ENCODE measurements at places on chromosomes 1 and 21.

DNA sequence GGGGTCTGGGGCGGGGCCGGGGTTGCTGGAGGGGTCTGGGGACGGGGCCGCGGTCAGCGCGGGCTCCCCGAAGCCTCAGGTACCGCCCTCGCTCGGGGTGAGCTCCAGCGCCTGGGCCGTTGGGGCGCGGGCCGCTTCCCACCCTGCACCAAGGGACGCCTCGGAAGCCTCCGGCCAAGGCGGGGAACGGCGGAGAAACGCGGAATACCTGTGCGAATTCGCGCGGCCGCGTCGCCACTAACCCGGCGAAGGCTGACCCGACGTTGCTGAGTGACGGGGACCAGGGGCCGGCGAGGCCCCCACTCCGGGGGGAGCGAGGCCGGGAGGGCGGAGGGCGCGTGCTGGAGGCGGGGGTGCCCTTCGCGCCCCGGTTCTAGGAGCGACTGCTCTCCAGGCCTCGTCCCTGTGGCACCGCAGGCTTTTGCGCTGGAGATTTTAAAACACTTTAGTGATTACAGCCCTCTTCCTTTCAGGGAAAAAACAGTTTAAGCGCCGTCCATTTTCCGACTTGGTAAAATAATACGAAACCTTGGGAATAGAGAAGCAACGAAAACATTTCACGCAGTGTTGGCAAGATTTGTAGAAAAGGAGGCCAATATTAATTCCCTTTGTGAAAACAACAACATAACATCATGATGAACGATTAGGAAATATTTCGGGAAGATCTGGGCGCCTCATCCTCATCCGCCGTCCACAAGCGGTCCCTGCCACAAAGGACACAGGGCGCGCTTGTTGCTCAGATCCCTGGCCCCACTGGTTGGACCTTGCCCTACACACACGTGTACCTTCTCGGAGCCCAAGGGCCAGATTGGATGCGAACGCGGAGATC, 971 bp upstream of the GNG4 start:
- no peak for DNase-seq

DNA sequence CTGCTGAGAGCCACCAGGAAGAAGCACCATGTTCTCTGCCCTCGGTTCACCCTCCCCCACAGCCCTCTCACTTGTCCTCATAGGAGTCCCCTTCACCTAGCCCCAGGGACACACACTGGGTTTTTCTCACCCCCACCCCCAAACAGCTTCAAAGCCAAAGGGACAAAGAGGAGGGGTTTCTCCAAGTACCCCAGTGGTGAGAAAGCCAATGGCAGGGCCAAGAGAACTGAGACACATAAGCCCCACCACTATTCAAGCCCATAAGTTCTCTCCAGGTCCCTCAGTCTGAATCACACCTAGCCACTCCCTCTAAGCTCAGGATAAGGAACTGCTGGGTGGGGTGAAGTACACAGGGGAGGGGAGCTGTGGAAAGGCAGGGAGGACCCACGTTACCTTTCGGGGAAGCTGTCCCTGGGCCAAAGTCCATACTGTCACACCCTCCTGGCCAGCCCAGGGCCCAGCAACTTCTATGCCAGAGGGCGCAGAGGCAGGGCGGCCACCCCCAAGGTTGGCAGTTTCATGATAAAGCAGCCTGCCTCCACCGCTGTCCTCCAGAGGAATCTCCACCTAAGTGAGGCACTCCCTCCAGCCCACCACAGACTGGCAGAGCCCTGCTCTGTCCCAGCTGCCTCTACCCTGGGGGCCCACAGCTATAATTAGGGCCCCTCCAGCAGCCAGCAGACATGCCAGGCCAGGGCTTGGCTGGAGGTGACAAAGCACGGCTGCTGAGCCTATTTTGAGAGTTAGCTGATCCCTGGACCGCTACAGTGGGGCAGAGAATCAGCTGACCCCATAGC, 39.0 kb upstream of the PPP1R15B start:
- DNase-seq = peak; percentile 63

- no peak for DNase-seq
Observed at GRCh38 chr1:225280563-225280962, 147.3 kb downstream of the LBR start.

- no peak for DNase-seq
Observed at GRCh38 chr1:11456965-11457364, 22.0 kb upstream of the DISP3 start.

DNA sequence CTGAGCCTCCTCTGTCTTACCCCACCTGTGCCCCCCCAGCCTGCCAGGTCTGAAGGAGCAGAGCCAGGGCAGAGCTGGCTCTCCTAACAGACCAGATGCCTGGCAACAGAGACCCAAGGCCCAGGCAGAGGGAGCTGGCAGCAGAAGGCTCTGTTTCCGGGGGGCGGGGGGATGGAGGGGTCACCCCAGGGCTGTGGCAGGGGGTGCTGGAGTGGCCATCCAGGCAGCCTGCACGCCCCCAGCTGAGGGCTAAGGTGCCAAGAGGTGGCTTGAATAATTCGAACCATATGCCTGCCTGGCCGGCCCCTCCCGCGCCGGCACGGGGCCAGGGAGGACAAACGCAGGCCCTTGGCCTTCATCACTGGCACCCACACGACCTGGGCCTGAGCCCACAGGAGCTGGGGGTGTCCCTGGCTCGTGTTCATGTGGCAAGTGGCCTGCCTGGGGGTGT, 16.0 kb upstream of the PLEKHG5 start:
- no peak for DNase-seq

DNA sequence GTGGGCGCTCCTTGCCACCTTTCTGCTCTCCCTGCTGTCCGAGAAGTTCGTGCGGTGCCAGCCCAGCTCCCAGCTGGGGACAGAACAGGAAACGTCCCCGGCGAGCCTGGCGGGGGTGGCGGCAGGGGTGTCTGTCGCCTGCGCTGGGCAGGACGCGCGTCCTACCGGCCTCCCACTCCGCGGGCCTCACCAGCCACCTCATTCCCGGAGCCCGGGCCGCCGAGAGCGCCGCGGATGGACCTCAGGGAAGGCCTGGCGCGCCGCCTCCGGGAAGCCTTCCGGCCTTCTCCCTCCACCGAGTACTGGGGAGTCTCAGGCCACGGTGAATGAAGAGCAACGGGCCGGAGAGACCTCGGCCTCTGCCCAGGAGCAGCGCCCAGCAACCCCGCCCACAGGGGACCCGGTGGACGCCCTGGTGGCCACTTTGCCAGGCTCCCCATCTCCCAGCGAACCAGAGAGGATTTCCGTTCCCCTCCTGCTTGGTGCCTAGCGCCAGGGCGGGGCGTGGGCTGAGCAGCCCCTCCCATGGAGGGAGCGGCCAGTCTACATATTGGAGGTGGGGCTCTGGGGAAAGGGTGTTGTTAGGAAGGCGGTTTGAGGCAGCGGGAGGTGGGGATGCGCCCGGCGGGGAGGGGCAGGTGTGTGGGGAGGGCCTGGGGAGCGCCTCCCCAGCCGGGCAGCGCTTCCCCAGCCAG, 9.5 kb upstream of the TNFRSF14 start:
- peak; percentile 85 for DNase-seq

GRCh38 chr1:165454091-165454610, 9.2 kb upstream of the RXRG start:
- DNase-seq = no peak

GRCh38 chr1:197958438-197959305, 41.5 kb downstream of the LHX9 start:
- DNase-seq = no peak

- DNase-seq = no peak
Observed at GRCh38 chr1:167252986-167253385, 32.3 kb downstream of the POU2F1 start.

- DNase-seq = no peak
Observed at GRCh38 chr1:26696654-26697430, 1.0 kb downstream of the ARID1A start.

DNA sequence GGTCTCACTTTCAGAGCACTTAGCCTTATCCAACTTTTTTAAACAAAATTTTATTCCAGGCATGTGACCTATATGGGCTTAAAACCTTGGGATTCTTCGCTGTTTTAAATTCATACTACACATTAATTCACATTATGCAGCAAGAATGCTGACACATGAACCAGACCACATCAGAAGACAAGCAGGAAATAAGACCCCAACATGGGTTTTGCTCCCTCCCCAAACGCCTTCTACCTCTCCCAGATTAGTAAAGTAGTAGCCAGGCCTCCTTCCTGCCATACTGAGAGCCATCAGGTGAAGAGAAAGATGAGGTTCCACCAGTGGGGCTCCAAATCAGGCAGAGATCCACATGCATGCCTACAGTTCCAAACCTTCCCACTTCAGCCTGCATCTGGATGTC, 3.7 kb downstream of the IGSF3 start:
- DNase-seq = no peak

GRCh38 chr1:40825435-40825788, 36.8 kb downstream of the CITED4 start:
- DNase-seq = no peak

DNA sequence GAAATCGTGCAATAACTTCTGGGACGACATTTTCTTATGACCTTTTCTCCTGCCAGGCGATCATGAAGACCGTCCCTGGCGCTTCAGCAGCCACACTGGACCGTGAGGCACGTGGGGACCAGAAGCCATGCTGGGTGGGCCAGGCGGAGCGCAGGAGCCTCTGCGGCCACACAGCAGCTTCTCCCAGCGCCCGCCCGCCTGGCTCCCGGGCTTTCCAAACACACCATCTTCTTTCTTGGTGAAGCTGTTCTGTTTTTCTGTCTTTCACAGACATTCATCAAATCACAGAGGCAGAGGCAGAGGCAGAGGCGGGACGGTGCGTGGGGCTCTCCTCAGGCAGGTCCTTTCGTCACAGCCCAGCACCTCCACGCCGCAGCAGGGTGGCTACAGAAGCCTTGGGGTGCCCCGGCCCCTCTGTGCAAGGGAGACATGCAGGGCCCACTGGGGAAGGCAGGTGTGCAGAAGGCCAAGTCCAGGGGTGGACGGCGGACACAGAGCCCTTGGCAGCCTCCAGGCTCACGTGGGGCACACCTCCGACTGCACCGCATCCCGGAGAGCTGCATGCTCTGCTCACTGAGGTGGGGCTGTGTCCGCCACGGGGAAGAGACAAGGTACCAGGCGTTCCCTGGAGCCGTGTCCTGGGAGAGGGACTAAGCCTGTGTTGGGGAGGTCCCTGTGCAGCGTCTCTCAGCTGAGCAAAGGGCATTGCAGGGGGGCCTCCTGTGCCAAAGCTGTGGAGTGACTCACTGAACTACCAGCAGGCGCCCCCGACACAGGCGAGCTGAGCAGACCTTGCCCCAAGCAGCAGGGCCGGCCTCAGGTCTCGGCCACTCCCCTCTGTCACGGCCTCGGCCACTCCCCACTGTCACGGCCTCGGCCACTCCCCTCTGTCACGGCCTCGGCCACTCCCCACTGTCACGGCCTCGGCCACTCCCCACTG, 2.6 kb upstream of the TMEM240 start:
- no peak for DNase-seq

DNA sequence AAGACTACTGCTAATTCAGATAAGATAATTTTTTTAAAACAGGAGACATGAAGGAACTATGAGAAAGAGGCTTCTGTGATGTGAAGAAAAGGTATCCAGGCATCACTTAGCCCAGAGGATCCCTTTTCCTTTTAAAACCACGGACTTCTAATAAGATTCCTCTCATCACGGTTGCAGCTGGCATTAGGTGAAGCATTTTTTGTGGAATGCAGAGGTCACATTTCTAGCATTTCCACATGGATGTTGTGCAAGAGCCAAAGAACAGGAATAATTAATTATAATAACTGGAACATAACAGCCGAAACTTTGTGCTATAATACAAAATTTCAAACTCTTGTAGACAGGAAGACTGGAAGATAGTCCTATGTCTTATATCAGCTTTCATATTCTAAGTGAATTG, 27.6 kb downstream of the CYP2J2 start:
- peak; percentile 17 for DNase-seq

GRCh38 chr1:55203064-55203463, 12.1 kb downstream of the USP24 start:
- no peak for DNase-seq

DNA sequence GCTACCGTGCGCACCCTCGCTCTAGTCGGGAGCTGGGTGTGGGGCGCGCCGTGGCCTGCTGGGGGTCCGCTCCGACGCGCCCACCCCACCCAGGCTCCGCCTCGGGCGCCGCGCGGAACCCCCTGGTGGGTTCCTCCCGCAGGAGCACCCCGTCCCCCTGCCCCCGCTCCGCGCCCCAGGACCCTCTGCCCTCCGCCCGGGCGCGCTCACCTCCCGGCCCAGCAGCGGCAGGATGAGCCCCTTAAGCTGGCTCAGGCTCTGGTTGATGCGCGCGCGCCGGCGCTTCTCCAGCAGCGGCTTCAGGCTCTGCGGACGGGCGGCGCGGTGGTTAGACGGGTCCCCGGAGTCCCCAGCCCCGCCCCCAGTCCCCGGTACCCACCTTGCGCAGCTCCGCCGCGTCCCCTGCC, 319 bp downstream of the HES2 start:
- no peak for DNase-seq

GRCh38 chr1:36350659-36351226, 27.3 kb upstream of the EVA1B start:
- peak; percentile 80 for DNase-seq

DNA sequence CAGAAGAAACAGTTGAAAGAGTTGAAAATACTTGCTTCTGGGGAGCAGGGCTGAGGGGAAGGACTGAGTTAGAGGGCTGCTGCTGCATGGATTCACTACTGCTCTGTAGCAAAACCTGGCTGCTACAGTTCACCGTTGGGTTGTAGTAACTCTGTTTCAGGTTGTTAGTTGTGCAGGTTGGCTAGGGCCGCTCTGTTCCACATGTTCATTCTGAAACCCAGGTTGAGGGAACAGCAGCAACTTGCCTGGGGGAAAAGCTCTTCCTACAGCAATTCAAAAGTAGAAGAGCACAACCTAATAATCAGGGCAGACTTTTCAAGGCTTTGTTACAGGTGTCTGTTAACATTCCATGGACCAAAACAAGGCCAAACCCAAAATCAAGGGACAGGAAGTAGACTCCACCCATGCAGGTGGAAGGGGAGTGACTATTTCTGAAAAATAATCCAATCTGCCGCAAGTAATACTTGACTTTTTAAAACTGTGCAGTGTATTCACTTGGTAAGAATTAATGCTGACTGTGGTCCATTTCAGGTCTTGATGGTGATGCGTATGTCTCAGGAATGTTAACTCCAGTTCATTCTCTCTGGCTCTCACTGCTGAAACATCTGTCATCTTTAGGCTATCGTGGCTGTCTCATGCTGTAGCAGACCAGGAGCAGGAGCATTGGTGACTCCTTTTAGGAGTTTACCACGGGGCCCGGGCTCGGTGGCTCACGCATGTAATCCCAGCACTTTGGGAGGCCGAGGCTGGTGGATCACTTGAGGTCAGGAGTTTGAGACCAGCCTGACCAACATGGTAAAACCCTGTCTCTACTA, 5.1 kb upstream of the PARK7 start:
- DNase-seq = peak; percentile 36
